Stimulated activated CD8-positive, alpha-beta memory T cell treated with anti-CD3 and anti-CD28 coated beads, Interleukin-2, amount 100 ng/mL, for 1 hour (primary cell): ENCODE measurements at places on chromosomes 2 and 18.

DNA sequence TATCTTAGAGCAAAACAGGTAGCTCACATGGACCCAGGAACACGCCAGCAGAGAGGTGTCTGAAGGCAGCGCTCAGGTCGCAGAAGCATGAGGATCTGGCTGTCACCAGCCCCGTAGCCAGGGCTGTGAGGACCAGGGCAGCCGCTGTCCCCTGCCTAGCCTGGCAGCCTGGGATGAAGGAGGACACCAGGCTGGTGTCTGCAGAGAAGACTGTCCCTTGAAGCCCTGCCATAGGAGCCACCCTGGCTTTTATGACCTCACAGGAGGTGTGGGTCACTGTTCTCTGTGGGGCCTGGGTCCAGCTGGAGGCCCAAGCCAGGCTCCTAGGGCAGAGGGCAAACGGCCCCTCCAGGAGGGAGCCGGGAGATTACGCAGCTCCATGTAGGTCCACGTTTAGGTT, at the start of gene SPATA3:
Gene SPATA3, plus strand, starts transcription at position 301 of the 400 bp plus-strand sequence. CDS start 113 bp downstream, outside the sequence.
- no peak for DNase-seq

- DNase-seq: peak; percentile 43
Measured at GRCh38 chr2:8575038-8575833, 106.6 kb upstream of the ID2 start.

GRCh38 chr2:62934517-62934916, 116.1 kb upstream of the OTX1 start:
- no peak for DNase-seq

DNA sequence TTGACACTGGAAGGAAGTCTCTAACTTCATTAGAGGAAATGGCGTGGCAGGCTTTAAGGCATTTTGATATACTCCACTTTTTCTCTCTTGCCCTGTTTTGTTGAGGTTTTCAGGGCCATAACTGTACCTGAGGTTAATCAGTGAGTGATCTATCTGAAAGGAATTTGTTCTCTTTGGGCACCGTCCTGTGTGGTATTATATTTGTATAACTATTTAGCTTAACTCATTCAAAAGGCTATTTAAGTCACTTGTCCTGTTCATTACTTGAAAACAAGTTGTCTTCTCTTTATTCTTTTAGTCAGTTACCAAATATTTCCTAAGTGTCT, 180.4 kb downstream of the NEDD4L start:
- DNase-seq: no peak

- DNase-seq: no peak
Measured at GRCh38 chr2:143697744-143698143, 568.5 kb downstream of the ARHGAP15 start.

- no peak for DNase-seq
Measured at GRCh38 chr2:158131919-158132566, 30.4 kb downstream of the UPP2 start.

- DNase-seq: no peak
Measured at GRCh38 chr2:238339814-238340213, 19.5 kb downstream of the TRAF3IP1 start.

DNA sequence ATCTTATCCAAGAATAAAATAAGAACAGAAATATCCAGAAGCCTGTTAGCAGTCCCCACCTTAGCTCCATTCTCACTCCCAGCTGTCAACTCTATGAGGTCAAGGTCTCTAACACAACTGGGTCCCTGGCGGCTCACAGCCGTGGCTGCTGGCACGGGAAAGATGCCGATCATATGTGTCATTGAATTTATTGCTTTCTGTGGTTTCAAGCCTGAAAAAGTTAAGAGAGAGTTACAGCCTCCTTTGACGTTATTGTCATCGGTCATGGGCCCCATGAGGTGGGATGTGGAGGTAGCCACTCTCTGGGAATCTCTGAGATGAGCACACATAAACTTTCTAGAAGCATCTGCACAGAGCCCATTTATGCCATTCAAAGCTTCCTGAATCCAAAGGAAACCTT, 28.7 kb upstream of the CABLES1 start:
- DNase-seq: no peak

GRCh38 chr18:26772691-26773090, 92.8 kb downstream of the AQP4 start:
- no peak for DNase-seq

DNA sequence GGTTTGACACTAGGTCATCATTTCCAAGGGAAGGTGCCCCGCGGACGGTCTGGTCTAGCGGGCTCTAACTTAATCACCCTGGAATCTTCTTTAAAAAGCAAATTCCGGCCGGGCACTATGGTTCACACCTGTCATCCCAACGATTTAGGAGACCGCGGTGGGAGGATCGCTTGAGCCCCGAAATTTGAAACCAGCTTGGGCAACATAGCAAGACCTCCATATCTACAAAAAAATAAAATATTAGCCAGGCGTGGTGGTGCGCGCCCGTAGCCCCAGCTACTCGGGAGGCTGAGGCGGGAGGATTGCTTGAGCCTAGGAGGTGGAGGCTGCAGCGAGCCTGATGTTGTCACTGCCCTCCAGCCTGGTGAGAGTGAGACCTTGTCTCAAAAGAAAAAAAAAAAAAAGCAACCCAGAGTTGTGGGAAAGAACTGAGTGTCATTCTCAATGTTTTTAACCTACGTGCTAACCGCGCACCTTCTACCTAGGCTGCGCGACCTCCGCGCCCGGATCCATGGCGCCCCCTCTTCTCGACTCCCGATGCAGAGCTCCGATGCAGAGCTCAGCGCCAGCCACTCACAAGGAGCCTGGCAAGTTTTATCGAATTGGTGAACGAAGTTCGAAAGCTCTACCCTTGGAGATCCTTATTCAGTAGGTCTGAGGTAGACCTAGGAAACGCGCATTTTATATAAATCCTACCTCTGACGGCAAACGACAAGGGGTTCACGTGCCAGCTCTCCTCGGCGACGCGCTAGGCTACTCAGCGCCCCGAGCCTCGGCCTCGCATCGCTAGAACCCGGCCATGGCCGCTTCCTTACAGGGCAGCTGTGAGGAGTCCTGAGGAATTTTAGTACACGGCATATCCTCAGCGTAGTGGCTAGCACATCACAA, 888 bp upstream of the TWSG1 start:
- DNase-seq: peak; percentile 4

- no peak for DNase-seq
Measured at GRCh38 chr2:120880381-120880780, 144.7 kb downstream of the GLI2 start.

DNA sequence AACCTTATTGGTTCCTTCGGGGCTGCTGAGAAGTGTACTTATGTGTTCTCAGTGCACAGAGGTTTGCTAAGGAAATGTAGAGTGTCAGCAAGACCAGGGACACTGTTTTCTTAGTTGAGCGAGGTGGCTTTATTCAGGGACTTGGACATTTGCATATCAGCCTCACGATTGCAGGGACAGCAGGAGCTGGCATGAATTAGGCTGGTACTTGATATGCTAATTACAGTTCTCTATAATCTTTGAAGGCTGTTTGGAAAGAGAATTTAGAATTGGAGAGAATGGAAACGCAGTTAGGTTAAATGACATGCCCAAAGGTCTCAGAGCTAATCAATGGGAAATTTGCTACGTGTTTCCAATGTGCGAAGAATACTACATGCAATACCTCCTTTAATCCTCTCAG, 18.7 kb upstream of the MTCL1 start:
- no peak for DNase-seq

DNA sequence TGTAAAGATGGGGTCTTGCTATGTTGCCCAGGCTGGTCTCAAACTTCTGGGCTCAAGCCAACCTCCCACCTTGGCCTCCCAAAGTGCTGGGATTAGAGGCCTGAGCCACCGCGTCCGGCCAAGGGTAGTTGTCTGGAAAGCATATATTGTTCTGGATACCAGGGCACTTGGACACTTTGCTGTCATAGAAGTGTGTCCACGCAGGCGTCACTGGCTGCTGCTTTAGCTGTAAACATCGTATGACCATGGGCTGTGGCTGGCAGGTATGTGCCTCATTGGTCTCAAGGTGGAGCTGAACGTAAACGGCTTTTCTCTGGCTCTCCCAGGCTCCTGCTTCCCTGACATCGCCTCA, 3.2 kb upstream of the GPR35 start:
- no peak for DNase-seq

DNA sequence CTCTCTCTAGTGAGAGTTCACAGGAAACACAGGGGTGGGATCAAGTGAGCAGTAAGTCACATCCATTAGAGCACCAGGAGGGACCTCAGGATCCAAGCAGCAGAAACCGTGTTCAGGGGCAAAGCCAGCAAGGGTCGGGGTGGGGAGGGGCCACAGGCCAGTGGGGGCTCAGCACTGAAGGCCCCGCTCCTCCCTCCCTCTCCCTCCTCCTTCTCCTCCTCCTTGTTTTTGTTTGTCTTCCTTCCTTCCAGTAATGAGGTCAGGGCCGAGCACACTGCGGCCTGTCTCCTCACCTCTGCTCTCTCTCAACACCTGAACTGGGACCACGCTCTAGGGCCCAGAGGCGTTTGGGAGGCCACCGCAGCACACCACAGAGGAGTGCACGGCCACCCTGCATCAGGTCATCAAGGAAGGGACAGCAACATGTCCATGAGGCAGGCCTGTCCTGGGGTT, 20.9 kb downstream of the MTERF4 start:
- DNase-seq: no peak

GRCh38 chr2:110960281-110960680, 160.4 kb upstream of the BCL2L11 start:
- DNase-seq: no peak

DNA sequence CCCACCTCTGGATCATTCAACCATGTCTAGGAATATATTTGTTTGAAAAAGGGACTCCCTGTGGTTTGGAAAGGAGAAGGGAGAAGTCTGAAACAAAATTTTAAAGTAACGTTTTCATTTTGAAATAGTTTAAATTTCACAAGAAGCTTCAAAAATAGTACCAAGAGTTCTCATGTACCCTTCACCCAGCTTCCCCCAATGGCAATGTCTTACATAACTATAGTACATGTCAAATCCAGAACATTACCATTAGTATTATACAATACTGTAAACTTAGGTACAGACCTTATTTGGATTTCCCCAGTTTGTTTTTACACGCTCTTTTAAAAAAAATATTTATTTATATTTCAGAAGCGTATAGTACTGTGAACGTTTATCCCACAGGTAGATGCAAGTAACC, 4.0 kb upstream of the LYG2 start:
- no peak for DNase-seq

DNA sequence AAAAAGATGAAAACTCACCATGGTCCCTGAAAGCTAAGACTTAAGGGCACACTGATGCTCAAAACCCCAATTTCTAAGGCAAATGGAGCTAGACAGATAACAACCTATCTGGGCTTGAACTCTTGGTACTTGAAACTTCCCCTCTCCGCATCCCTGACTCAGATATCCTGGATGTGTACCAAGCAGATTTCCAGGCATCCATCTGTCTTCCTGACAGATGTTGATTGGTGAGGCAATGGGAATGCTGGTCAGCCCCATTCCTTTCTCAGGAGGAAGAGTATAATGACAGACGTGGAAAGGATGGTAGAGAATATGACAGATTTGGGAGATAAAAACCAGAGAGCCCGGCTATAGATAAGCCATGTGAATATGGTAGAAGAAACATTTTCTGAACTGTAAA, 69.2 kb downstream of the ADD2 start:
- no peak for DNase-seq

DNA sequence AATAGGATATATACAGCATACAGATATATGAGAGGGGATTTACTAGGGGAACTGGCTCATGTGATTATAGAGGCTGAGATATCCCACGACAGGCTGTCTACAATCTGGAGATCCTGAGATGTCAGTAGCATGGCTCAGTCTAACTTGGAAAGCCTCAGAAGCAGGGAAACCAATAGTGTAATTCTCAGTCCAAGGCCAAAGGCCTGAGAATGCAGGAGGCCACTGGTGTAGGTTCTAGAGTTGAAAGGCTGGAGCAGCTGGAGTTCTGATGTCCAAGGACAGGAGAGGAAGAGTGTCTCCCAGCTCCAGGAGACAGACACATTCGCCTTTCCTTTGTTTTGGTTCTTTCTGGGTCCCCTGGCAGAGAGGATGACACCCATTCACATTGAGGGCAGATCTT, 20.1 kb upstream of the CCBE1 start:
- DNase-seq: no peak

DNA sequence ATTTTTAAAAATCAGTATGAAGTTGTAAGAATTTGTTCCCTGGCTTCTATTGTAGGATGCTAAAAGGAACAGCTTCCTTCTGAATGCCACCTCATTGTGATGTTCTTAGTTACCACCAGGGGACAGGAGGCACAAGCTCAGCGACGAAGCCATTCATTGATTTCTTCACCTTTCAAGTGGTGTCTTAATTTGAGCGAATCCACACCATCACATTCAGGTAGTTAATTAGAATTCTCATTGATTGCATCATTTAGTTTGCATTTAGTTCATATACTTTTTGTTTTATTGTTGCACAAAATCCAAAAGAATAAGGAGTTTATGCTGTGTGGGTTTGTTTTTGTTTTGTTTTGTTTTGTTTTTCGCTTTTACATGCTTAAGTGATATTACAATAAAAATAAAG, 23.1 kb downstream of the CYP27C1 start:
- DNase-seq: no peak

DNA sequence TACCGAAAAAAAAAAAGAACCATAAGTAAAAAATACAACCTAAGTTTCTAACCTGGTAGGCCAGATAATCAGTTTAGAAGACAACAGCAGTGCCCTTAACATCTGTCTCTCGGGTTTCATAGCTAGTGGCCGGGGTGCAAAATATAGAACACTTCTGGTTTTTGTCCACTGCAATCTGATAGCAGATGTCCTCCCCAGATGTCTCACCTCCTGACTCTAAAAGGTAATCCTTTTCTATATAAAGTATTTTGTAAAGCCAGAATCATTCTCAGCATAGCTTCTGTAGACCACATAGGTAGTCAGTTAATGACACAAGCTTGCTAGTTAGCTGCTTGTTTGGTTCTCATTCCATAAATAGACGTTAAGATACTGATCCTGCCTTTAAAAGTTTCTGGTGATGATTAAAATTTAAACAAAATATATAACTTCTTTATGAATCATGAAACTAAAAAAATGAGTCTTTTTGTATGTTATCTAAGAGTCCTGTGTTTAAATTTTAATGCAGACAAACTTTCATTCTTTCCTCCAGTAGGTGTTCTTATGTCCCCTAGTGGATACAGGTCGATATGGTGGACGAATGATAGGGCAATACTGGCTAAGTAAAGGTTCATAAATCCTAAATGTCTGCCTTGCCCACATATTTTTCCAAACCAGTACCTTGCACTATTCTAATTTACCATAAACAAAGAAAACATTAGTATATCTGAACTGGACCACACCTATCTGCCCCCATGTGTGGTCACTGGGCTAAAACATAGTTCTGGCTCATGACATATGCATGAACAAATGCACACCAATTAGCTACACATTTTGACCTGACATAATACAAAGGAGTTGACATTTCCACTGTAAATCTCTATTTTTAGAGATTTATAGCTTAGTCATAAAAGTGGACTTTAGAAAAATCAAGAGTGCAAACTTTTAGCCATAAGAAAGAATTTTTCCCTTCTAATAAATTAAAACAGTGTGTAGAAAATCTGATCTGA, 171.0 kb downstream of the SRBD1 start:
- no peak for DNase-seq

GRCh38 chr2:142294225-142294624, 163.4 kb upstream of the LRP1B start:
- DNase-seq: no peak

GRCh38 chr2:215654148-215654819, 218.4 kb upstream of the FN1 start:
- no peak for DNase-seq
